Body of pancreas (tissue), 4 donors: ENCODE measurements at places on chromosomes 7 and 10. TPM values are rescaled to one million over a fixed set of nuclear protein-coding genes. Genes with fewer than 3 reads are reported as not detected.

GRCh38 chr7:150341263-150342120 is at the start of gene RARRES2:
RARRES2 (minus strand) TSS chr7:150341629; CDS start chr7:150340609, 1,020 bp downstream.
- no peaks in the 10 kb centered on the region for H3K36me3 ChIP-seq
- peak; percentile 67 for DNase-seq
- H3K27me3 ChIP-seq = no peaks in the 10 kb centered on the region
- H3K4me1 ChIP-seq = peaks cover 49% of the 10 kb centered on the region
- peak within 1 kb of the TSS; percentile 83 for H3K27ac ChIP-seq

GRCh38 chr7:6621195-6622133 is 6.1 kb downstream of the ZNF853 start:
- no peaks in the 10 kb centered on the region for H3K36me3 ChIP-seq
- H3K27me3 ChIP-seq = no peaks in the 10 kb centered on the region
- H3K27ac ChIP-seq = no peak overlapping the region
- no peak for DNase-seq

- H3K4me3 ChIP-seq = no peak overlapping the region
- H3K36me3 ChIP-seq = no peaks in the 10 kb centered on the region
- peaks cover 5% of the 10 kb centered on the region for H3K4me1 ChIP-seq
- no peaks in the 10 kb centered on the region for H3K27me3 ChIP-seq
- no peak overlapping the region for H3K27ac ChIP-seq
Observed at GRCh38 chr10:77196614-77197013, 441.0 kb downstream of the KCNMA1 start.

GRCh38 chr7:124387056-124387455 is 354.2 kb upstream of the TMEM229A start:
- no peaks in the 10 kb centered on the region for H3K27me3 ChIP-seq
- H3K4me3 ChIP-seq = no peak overlapping the region
- H3K4me1 ChIP-seq = no peaks in the 10 kb centered on the region
- no peak for DNase-seq

DNA sequence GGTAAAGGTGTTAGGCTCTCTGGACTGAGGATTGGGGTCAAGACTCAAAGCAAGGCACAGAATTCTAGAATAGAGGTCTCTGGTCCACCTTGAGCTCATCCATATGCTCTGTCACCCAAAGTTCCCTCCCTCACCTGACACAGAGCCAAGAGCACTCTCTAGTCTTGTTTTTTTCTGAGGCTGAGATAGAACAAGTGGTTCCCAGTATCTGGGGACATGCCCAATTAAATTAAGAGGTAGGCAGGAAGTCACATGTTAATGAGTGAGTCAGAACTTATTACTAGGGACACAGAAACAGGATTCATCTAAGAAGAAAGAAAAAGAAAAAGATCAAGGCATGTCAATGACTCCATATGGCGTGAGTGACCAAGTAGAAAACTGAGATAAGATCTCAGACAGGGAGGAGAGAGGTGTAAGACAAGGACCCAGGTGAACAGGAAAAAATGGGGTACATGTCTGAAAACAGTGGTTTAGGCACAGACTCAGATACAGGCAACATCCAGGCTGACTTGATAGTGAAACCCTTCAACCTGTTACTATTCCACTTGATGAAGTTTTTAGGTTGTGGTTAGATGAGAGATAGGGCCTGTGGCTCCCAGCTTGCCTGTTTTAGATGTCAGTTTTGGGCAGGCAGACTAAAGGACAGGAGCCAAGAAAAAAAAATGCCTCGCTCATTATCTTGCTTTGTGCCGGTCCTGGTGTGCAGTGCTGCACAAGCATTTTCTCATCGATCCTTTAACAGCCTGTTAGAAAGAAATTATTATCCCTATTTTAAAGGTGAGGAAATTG is 609.9 kb downstream of the CCSER2 start:
- DNase-seq = no peak
- no peaks in the 10 kb centered on the region for H3K4me1 ChIP-seq
- no peaks in the 10 kb centered on the region for H3K36me3 ChIP-seq
- H3K4me3 ChIP-seq = no peak overlapping the region

GRCh38 chr7:111736552-111736874 is 174.2 kb upstream of the IMMP2L start:
- no peak overlapping the region for H3K27ac ChIP-seq
- no peak for DNase-seq
- no peak overlapping the region for H3K4me3 ChIP-seq
- no peaks in the 10 kb centered on the region for H3K27me3 ChIP-seq
- H3K4me1 ChIP-seq = peaks cover 6% of the 10 kb centered on the region
- no peaks in the 10 kb centered on the region for H3K36me3 ChIP-seq

DNA sequence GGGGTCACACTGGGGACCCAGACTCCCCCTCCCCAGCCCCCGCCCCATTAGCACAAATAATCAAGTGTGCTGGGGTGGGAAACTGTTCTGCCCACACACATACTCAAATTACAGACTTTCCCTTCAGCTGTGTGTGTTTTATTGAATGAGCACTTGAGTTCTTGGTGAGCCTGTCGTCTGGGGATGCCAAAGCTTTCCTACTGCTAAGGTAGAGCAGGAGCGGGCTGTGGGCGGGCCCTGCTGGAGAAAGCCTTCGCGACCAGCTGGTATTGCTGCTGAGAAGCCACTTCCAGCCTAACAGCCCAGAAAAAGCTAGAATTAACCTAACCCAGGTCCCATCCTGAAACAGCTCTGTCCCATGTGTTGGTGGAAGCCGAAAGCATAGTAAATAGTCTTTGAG is 87.0 kb upstream of the KMT2E start:
- DNase-seq = peak; percentile 74
- H3K4me1 ChIP-seq = peaks cover 50% of the 10 kb centered on the region
- no peaks in the 10 kb centered on the region for H3K27me3 ChIP-seq
- H3K36me3 ChIP-seq = no peaks in the 10 kb centered on the region
- H3K27ac ChIP-seq = peak overlapping the region; percentile 70

- DNase-seq = no peak
- no peaks in the 10 kb centered on the region for H3K4me1 ChIP-seq
- no peaks in the 10 kb centered on the region for H3K36me3 ChIP-seq
- H3K27ac ChIP-seq = no peak overlapping the region
- H3K4me3 ChIP-seq = no peak overlapping the region
Observed at GRCh38 chr7:41065663-41066062, 637.2 kb downstream of the INHBA start.

GRCh38 chr7:128259131-128260061 is 18.3 kb downstream of the LEP start:
- H3K36me3 ChIP-seq = no peaks in the 10 kb centered on the region
- peak; percentile 28 for DNase-seq
- no peak overlapping the region for H3K27ac ChIP-seq
- peaks cover 16% of the 10 kb centered on the region for H3K4me1 ChIP-seq
- H3K4me3 ChIP-seq = no peak overlapping the region

- no peaks in the 10 kb centered on the region for H3K36me3 ChIP-seq
- H3K27ac ChIP-seq = no peak overlapping the region
- no peaks in the 10 kb centered on the region for H3K27me3 ChIP-seq
- no peak overlapping the region for H3K4me3 ChIP-seq
- no peaks in the 10 kb centered on the region for H3K4me1 ChIP-seq
Observed at GRCh38 chr7:126213876-126214275, 1038.9 kb downstream of the GRM8 start.

- H3K27me3 ChIP-seq = peaks cover 6% of the 10 kb centered on the region
- DNase-seq = peak; percentile 29
- H3K4me1 ChIP-seq = peaks cover 25% of the 10 kb centered on the region
Observed at GRCh38 chr10:93600446-93601145, 439 bp downstream of the RBP4 start.

DNA sequence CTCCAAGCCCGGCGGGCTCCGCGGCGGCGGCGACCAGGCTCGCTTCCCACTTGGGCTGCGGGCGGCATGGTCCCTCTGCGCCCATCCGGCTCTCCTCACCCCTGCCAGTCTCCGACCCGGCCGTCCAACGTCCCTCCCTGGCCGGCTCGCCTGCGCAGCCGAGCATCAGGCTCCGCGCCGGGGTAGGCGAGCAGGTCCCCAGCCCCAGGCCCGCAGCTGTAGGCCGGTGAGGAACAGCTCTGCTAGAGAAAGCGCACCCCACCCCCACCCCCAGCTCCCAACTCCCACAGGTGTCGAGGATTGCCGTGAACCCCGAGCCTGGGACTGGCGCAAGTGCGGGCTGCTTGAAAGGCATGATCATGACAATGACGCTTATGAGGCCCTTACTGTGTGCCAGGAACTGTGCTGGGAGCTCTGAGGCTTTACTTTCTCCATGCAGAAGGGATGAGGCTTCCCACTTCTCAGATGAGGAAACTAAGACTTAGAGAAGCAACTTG is 20.8 kb upstream of the PAX2 start:
- H3K4me3 ChIP-seq = no peak overlapping the region
- no peak for DNase-seq
- no peaks in the 10 kb centered on the region for H3K36me3 ChIP-seq
- H3K4me1 ChIP-seq = peaks cover 14% of the 10 kb centered on the region
- H3K27ac ChIP-seq = no peak overlapping the region
- no peaks in the 10 kb centered on the region for H3K27me3 ChIP-seq

- H3K27ac ChIP-seq = peak overlapping the region; percentile 99
- DNase-seq = no peak
- no peak overlapping the region for H3K4me3 ChIP-seq
Observed at GRCh38 chr10:72332423-72333111, 22.2 kb downstream of the DNAJB12 start.

DNA sequence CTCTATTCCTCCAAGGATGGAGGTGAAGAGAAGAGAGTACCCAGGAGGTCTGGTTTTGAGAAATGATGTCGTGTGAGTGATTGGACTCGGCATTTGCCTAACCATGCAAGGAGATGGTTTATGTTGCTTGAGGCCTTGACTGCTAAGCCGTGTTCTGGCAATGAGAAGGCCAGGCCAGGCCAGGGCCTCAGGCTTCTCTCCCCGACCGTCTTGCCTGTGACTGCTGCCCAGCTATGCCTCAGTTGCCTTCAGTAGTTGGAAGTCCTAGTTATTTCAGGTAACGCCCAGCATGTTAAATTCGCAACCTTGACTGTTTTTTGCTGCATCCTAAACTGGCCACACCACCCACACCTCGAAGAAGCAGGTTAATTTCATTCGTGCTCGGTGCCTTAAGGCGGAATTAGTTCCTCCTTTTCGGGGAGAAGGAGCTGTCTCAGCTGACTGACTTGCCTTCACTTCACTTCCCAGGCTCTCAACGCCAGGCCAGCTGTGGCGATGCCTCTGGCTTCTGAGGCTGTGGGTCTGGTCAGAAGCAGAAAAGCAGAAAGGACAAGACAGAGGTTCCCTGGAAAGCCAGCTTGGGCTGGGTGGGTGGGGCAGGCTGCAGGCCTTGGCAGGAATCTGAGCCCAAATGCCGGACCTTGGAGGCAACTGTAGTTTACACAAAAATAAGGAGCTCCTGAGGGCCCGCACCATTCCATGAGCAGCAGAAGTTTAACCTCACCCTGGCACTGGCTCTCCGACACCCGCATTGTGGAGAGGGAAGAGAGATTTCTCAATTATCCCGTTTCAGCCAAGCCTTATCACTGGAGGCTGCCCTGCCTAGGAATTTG is 61.9 kb upstream of the SAMD8 start:
- H3K4me1 ChIP-seq = no peaks in the 10 kb centered on the region
- H3K4me3 ChIP-seq = no peak overlapping the region
- DNase-seq = no peak
- no peak overlapping the region for H3K27ac ChIP-seq
- no peaks in the 10 kb centered on the region for H3K36me3 ChIP-seq
- H3K27me3 ChIP-seq = no peaks in the 10 kb centered on the region

DNA sequence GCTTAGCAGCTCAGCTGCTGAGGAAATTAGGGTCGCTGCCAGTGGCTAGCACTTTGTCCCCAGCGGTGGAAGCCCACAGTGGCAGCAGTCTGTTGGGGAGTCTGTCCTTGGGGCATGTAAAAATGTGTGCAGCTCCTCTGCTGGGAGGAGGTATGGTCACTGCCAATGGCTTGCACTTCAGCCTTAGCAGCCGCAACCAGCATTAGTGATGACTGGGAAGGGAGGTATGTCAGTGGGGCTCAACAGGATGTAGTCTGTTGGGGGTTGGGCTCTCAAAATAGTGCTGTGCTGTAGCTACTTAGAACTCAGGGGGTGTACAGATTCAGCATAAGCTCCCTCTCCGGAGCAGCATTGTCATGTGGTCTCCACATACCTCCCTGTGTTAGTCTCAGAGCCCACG is 189.9 kb downstream of the ZEB1 start:
- H3K36me3 ChIP-seq = peaks cover 5% of the 10 kb centered on the region
- no peaks in the 10 kb centered on the region for H3K4me1 ChIP-seq
- H3K4me3 ChIP-seq = no peak overlapping the region
- no peaks in the 10 kb centered on the region for H3K27me3 ChIP-seq
- H3K27ac ChIP-seq = no peak overlapping the region

DNA sequence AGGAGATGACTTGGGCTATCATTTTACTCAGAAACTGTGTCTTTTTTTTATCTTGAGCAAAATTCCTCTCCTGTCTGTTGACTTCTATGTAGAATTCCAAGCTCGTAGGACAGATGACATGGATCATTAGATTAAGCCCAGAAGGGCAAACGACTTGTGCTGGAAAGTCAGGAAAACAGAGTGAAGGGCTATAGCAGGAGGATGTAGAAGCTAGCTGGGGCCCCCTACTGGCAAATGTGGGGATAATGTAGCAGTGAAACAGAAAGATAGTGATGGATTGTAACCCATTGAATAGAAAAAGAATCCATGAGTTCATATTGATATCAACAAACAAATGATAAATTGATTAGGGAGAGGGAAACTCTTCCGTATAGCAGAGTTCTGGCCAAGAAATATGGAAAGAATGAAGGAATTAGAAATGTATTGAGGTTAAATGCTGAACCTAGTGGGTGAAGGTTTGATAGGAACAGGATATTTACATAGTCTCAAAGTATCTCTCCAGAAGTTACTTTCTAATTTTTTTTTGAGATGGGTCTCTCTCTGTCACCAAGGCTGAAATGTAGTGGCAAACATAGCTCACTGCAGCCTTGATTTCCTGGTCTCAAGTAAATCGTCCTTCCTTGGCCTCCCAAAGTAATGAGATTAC is 103.6 kb downstream of the LYZL1 start:
- H3K36me3 ChIP-seq = no peaks in the 10 kb centered on the region
- H3K27ac ChIP-seq = no peak overlapping the region

Gene PRF1
- total RNA-seq = 6.3 TPM

Gene POLR2J
- total RNA-seq = 6.6 TPM

Gene FOXP2
- 15.5 TPM for total RNA-seq

Gene PKD1L1
- total RNA-seq = 0.26 TPM

Gene AGAP6
- total RNA-seq = 47.5 TPM

Gene PTPN20
- 4.4 TPM for total RNA-seq

Gene CHST3
- total RNA-seq = 19.4 TPM

Gene SLC26A3
- not detected for total RNA-seq

Gene MYL10
- not detected for total RNA-seq

Gene CYP2C19
- total RNA-seq = not detected

Gene UTF1
- total RNA-seq = not detected
